ENCODE measurements at places on chromosomes 3 and 15.

- DNase-seq: no peak
Observed at GRCh38 chr3:49470714-49471420, 800 bp downstream of the DAG1 start.

DNA sequence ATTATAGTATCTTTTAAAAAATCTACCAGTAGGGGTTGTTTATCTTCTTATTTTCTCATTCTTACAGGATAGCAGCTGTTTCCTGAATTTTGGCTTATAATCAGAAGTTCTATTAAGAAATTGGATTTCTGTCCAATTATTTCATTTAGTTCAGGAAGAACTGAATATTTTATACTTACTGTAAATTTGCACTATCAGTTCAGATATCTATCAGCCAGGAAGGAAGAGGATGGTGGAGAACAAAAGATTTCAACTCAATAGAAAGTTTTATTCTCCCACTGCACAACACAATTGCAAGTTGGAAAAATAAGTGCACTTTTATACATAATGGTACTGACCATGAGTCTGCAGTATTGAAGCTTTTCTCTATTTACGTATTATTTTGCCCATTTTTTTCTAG is 400.9 kb downstream of the PLOD2 start:
- no peak for DNase-seq

DNA sequence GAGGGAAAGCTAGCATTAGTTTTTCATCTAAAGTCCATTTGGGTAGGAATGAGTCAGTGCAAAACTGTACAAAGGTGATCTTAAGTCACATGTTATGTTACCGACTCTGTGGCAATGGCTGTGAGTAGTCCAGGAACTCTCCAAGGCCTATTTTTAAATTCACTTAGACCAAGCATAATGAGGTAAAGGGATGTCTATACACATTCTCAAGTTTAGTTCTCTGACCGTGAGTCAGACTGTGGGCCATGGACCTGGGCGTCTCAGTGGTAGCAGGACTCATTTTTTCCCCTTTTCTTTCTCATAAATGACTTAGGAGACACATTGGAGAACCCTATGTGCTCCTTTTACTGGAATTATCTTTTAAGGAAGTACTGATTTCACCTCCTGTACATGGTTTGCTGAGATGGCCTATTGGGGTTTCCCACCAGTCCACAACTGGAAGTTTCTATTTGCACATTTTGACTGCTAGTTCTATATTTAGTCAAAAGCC is 488.7 kb upstream of the TPRG1 start:
- DNase-seq: no peak

DNA sequence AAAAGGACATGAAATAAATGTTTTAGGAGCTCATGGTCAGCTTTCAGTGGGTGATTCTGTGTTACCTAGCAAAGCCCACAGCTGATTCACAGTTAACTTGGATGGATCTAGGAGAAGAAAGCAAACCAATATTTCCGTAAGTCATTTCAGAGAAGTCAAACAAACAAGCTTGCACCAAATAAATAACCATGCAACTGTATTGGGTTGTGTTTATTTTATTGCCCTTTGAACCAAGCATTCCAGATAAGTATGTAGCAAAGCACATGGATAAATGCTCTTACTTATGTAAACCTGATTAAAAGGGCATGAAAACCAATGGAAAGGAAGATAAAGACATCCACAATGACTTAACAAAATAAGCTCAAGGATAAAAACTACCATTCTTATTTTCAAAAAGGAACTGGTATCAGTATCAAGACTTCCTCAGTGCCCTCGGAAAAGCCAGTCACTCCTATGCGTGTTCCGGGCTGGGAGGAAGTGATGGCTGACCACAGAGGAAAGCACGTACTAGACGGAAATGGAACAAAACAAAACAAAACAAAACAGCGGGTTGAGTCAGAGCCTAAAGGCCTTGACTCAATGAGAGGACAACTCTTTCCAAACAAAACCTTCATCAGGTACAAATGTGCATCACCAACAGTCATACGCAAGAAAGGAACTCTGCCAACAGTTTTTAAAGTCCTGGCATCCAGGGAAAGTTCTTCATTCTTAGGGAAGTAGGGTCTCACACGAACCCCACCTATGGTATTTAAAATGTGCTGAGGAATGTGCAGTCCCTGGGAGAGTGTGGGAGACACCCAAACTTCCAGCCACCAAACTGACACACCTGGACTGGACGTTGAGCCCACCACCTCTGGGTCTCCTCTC is 103.3 kb downstream of the SNRK start:
- DNase-seq: no peak

DNA sequence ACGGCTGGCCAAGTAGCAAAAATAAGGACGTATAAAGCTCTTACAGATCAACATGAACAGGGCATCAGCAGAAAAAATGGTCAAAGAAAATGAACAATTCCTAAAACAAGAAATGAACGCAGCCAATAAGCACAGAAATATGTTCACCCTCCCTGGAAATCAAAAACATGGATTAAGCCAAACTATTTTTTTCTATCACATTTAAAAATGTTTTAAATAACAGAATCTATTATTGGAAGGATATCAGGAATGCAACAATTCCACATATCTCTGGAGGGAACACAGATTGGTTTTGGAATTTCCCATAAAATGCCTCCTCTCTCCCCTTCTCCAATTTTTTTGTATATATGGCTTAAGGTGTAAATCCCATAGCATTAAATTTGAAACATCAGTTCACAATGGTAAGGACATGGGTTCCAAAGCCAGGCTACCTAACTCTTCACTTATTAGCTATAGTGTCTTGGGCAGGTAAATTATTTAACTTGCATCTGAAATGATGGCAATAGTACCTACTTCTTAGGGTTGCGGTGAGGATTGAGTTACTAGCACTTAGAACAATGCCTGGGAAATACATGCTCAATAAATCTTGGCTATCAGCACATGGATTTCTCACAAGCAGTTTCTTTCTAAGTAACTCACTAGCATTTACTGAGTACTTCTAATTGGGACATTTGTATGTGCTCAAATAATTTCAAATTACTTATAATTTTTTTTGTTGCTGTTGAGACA is 10.1 kb downstream of the UACA start:
- no peak for DNase-seq

- no peak for DNase-seq
Observed at GRCh38 chr3:132405609-132406299, 11.5 kb upstream of the DNAJC13 start.
